ENCODE measurements at places on chromosomes 2 and 18.
A peak's percentile ranks its signal among the peaks of the same experiment; 100 is the strongest.

DNA sequence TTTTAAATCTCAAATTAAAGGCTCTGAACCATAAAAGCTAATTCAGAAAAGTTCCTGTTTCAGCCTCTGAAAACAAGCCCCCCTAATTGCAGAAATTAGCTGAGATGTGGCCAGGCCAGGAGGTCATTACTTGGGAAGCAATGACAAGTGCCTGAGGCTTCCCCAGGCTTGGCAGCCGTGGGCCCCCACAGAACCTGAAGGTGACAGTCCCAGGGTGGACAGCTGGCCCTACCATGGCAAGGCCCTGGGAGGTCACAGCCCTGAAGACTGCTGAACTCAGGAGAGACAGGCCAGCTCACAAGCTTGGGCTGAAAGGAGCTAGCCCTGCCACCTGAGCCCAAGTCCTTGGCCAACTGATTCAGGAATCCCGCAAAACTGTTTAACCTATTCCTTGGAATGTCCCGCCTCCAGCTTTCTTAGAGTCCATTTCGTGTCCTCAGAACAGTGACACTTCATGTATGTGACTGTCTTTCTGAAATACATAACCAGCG, 54.3 kb upstream of the PKDCC start:
- no peak for DNase-seq

DNA sequence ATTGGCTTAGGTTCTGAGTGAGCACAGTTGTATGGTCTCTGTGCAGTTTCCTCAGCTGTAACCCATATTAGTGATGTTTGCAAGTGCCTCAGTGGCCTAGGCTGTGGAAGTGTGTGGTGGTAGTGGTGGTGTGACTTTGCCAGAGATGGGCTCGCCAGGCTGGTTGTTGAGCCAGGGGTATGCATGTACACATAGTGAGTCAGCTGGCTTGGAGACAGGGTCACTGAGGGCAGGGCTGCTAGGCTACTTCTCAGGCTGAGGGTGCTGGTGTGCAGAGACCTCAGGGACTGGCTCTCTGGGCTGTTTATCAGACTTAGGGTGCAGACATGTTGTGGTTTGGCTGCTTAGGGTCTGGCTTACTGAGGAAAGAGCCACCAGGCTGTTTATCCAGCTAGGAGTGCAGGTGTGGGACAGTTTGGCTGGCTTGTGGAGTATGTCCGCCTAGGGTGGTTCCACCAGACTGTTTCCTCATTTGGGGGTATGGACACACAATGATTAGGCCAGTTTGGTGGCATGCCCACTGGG, 15.0 kb downstream of the APLF start:
- no peak for DNase-seq

- no peak for DNase-seq
Measured at GRCh38 chr18:29912351-29912750, 1130.2 kb downstream of the DSC3 start.

- DNase-seq, result no peak
Measured at GRCh38 chr2:73031725-73032701, 39.5 kb downstream of the SFXN5 start.

DNA sequence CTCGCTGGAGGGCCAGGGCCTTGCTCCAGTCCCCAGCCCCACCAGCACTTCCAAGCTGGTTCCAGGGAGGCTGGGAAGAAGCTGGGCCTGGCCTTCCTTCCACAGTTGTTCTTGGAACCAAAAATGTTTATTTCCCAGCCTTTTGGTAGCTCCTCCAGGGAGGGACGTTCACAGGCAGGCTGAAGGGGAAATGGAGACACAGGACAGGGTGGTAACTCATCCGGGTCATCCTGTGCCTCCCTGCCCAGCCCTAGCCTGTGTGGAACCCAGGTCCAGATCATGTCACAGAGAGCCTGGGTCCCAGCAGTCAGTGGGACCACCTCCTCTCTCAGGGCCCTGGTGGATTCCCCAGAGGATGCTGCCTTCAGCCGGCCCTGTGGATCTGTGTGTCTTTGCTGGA, 12.5 kb upstream of the ARMC9 start:
- DNase-seq, result no peak

- no peak for DNase-seq
Measured at GRCh38 chr18:76673281-76674185, 148.8 kb upstream of the ZNF236 start.

DNA sequence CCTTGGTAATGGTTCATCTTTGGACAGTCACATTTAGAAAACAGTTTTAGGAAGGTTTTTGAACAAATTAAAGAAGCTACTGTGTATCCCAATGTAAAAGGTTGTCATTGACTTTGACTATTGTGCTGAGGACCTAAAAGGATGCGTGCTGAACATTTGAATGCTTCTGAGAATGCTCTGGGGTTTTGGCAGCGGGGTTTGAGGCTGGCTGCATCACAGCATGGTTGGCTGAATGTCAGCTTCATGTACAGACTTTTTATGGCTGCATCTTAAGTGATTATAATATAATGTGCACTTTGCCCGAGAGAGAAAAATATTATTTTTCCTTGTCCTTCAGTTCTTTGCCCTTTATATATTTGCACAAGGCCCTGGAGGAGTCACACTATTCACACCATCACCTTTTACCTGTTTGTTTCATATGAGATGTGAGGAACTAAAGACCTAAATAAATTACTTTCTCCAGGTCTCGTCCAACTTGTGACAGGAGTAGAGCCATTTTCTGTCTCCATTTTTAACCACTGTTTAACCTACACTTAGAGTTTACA, 125.9 kb downstream of the CCDC85A start:
- no peak for DNase-seq

- DNase-seq, result no peak
Measured at GRCh38 chr2:118836411-118836930, 11.0 kb downstream of the EN1 start.

- DNase-seq, result no peak
Measured at GRCh38 chr2:9358846-9359245, 64.5 kb downstream of the ITGB1BP1 start.

GRCh38 chr2:168084288-168084687, 163.1 kb downstream of the STK39 start:
- DNase-seq, result no peak

- DNase-seq, result peak; percentile 18
Measured at GRCh38 chr2:170324640-170325046, 146.7 kb downstream of the MYO3B start.

DNA sequence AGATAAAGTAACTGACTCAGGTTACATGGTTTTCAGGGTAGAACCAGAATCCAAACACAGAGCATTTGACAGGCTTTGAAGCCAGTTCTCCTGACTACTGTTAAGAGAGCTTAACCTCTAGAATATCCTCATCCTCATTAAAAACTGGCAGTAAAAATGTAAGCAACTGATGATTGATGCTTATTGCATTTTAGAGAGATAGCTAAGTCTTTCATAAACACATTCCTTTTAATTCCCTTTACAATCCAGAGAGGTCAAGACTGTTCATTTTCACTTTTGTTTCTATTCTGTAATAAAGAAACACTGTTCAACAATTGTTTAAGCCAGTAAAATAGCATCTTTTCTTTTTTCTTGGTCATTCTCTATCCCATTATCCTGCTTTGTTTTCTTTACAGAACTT, 53.9 kb upstream of the RAB27B start:
- no peak for DNase-seq

- DNase-seq, result no peak
Measured at GRCh38 chr2:212832211-212833195, 293.9 kb upstream of the ERBB4 start.

GRCh38 chr18:10374195-10374594, 80.2 kb upstream of the APCDD1 start:
- no peak for DNase-seq

DNA sequence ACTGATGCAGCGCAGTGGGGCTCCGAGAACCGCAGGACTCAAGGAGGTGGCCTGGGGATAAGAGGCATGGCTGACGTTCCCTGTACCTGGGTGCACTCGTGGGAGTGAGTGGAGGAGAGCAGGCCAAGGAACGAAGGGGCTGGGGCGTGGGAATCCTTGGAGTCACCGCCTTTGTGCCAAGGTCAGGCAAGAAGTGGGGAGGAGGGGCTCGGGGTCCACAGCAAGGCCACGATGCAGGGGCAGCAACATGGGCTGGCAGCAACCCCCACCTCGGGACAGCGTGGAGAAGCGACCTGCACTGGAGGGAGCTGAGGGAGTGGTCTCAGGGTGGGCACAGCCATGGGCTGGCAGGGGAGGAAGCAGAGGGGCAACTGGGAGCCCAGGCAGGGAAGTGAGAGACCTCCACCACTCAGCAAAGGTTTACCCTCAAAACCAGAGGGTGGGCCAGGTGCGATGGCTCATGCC, 18.6 kb downstream of the ARID5A start:
- no peak for DNase-seq

DNA sequence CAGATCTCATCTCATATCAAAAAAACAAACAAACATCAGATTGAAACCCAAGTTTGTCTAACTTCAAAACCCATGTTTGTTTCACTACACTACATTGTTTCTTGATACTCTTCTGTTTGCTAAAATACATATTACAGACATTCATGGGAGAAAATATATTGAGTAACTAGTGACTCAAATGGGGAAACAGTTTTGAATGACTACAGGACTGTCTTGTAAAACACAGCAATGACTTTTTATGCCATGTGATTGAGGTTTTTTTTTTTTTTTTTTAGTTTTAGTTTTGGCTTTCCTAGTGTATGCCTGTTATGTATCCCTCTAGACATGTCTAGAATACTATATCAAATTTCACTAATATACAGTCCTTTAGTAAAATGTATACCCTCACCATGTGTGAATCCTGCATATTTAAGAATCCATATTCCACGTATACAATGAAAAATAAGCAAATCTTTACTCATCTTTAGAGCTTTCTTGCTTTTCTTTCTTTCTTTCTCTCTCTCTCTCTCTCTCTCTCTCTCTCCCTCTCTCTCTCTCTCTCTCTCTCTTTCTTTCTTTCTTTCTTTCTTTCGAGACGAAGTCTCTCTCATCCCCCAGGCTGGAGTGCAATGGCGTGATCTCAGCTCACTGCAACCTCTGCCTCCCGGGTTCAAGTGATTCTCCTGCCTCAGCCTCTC, 46.6 kb upstream of the SERTAD2 start:
- no peak for DNase-seq

DNA sequence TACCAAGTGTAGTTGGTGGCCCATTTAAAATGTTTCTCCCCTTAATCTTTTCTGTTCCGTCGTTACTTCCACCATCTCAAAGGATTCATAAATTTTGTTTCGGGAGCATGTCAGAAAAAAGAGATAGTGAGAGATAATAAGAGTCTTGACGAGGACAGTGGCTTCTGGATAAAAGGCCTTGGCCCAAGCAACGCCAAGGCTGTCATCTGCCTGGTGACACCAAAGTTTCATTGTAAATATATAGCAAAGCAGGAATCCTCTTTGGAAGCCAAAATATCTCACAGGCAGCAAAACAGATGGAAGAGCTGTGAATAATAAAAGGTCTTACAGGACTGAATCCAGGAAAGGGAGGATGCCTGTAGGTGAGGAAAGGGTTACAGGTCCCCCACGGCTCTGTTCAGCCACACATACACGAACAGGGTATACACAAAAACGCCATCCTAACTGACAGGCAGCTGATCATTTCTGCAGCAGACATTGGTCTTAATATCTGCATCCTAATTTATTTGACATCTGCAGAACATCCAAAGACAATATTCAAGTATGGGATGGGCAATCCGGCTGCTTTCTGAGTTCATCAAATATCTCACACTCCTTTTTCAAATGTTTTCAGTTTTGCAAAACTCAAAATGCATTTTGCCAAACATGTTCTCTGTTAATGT, 382.8 kb downstream of the OSR1 start:
- no peak for DNase-seq

GRCh38 chr18:9323750-9324445, 10.7 kb upstream of the TWSG1 start:
- DNase-seq, result no peak

DNA sequence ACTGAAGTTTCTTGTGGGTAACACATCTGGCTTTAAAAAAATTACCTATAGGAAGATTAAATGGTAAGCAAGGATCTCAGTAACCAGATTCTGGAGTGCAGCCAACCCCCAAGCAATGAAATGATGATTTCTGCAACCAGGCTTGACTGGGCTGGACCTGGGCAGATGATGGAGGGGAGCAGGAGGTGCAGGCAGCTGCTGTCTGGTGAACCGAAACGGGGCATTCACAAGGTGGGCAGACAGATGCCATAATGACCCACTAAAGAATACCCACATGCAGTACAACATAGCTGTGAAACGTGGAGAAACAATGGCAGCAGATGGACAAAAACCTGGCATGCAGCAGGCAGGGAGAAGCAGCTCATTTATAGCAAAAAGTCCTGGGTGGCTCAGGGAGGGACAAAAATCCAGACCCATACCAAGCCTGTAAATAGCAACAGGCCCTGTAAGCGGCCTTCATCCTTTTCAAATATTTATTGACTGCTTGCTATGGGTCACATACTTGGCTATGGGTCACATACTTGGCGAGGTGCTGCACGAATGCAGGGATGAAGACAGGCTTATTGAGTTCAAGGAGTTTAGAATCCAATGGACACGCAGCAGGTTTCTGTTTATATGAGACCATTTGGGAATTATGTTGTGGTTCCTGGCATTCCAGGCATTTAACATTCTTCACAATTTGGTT, 244.7 kb downstream of the HRH4 start:
- no peak for DNase-seq

GRCh38 chr18:48775372-48776155, 175.2 kb downstream of the SMAD7 start:
- DNase-seq, result no peak

- no peak for DNase-seq
Measured at GRCh38 chr18:22211657-22212056, 42.3 kb downstream of the GATA6 start.

GRCh38 chr2:47303341-47304148, 99.4 kb upstream of the MSH2 start:
- DNase-seq, result no peak

DNA sequence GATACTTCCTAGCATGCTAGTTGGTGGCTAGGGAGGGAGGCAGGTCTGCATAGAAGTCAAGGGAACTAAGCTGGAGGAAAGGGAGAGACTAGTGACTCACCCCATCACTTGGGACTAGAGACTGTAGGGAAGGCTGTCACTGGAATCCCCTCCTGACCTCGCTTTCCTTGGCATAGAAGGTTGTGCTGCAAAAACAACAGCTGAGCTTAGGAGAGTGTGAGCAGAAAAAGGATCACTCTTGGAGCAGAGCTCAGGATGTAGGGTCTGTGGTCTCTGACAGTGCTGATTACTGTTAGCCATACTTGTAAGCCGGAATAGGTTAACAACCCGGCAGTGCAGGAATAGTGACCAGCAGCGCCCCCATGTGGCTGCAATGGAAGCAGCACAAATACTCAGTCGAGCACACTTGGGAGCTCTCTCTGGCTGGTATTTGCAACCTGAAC, 66.9 kb upstream of the SMAD2 start:
- DNase-seq, result no peak

Measured in hindlimb muscle (tissue), 1 donor.